HCEC 1CT (cell line): ENCODE measurements at places on chromosomes 6 and 20.
A peak's percentile ranks its signal among the peaks of the same experiment; 100 is the strongest.

DNA sequence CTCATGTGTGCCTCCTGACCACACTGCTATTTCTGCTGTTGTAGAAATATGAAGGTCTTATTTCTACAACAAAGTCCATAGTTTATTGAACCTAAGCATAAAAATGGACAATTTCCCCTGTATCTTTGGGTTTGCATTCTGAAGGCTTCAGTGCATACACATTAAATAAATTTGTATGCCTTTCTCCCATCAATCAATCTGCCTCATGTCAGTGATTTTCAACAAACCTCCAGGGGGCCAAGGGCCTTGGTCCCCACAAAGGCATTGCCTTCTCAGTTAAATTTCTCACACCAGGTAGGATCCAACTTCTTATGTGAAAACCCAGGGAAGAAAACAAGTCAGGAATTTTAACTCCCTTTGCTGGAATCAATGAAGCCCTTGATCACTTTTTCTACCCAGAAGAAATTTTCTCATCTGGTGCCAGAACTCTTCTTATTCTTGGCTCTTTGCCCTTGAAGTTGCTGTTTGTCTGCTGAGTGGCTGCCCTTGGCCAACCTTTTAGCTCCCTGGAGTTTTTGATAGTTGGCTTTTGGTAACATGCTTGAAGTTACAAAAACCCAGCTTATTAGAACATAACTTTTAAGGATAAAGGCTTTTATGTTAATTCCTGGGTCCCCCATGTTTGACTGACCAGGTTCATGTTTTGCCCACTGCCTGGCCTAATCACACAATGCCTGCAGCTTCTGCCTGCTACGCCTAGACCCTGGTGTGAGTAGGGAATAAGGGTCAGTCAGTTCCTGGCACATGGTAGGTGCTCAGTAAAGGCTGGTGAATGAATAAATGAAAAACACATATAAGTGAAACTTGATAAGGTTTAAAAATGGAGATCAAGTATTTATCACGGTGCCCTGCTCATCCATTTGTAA is 37.0 kb downstream of the SHLD1 start:
- peak; percentile 41 for DNase-seq

DNA sequence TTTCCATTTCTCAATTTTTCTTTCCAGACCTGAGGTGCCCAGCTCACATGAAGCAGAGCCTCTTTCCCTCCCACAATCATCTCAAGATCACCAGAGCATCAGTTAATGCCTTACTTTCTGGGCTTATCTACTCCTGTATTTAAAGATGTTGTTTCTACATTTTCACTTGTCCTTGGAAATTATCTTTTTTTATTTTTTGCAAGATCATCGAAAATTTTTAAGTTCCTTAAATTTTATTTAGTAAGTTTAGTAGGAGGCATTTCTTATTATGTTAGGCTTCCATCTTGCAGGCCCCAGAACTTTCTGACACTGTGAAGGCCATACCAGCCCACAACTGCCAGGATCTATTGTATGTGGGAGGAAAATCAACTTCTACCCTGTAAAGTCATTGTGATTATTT is 466.0 kb downstream of the PRKN start:
- DNase-seq: no peak

- DNase-seq: no peak
These were observed 151.8 kb upstream of the HEY2 start for GRCh38 chr6:125597411-125598253.

GRCh38 chr6:43986177-43986825 is 141.0 kb downstream of the MRPL14 start:
- no peak for DNase-seq

- DNase-seq: peak; percentile 5
These were observed 81.2 kb upstream of the VSTM2L start for GRCh38 chr20:37821696-37822095.

GRCh38 chr6:390914-391558 is 516 bp upstream of the IRF4 start:
- DNase-seq: no peak

- peak; percentile 51 for DNase-seq
These were observed 90.0 kb upstream of the IFNGR1 start for GRCh38 chr6:137309078-137309762.

- no peak for DNase-seq
These were observed 37.3 kb downstream of the MRS2 start for GRCh38 chr6:24439858-24440539.

DNA sequence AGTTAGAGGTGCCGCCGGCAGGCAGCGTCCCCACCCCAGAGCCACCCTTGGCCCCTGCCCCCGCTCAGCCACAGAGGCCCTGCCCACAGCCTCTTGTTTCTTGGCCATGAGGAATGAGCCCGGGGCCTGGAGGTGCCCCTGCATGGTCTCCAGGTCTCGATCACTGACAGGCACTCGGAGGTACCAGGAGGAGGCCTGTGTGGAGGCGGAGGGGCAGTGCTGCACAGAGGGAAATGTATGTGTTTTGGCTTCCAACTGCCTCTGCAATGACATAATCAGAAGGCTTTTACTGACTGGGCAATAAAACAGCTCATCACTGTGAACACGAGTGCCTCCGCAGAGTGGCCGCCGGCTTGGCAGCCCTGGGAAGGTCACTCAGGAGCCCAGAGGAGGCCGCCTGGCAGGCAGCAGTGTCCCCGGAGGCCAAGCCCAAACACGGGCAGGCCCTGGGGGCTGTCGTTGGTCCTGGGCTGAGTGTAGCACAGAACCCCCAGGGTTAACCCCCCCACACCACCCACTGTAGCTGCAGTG is 61.1 kb upstream of the GATA5 start:
- no peak for DNase-seq

DNA sequence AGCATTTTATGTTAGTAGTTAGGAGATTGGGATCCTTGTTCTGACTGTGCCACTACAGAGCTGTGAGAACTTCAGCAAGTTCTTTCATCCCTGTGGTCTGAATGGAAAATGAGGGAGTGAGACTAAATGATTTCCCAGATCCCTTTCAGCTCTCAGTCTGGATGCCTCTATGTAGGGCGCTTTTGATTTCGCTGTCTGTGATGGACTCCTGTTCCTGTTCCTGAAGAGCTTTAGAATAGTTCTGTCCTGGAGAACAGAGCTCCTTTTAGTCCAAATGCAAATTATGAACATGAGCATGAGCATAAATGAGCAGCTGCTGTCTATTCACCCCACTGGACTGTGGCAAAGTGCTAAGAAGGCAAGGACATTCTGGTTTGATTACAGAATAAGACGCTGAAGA is 61.4 kb upstream of the NT5E start:
- no peak for DNase-seq

- DNase-seq: no peak
These were observed 2.7 kb upstream of the TBC1D22B start for GRCh38 chr6:37254881-37255280.

DNA sequence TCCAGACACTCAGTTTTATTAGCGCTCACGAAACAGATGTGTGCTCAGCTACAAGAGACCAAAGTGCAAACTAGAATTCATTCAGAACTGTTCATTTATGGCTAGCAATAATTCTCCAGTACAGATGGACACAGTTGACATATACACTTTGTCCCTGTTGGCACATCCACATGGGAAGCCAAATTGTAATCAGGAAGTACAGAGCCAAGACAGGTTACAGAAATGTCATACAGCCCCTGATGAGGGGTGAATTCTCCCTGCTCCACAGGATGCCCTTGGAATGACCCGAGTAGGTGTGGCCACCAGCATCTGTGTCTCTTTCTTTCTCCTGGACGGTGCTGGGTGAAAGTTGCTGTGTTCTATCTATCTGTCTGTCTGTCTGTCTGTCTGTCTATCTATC is 7.6 kb downstream of the DHX35 start:
- DNase-seq: peak; percentile 38

- no peak for DNase-seq
These were observed 9.5 kb upstream of the FKBPL start for GRCh38 chr6:32139590-32139989.

DNA sequence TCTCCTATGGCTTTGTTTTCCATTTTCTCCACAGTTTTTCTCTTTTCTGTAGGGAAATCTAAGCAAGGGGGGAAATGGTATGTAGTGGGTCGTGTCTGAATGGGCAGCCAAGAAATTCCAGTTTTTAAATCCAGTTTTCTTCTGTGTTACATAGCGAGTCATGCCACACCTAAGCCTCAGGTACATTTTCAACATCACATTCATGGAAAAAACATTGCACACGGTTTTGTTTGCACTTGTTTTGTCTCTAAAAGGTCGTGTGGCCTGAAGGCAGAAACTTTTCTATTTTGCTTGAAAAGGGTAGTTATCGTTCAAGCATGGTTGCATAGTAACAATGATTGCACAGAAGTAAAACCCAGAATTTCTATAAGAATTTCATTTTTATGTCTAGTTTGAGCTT is 70.5 kb downstream of the MOXD1 start:
- no peak for DNase-seq

GRCh38 chr6:125013938-125014660 is 51.9 kb downstream of the RNF217 start:
- DNase-seq: peak; percentile 80

DNA sequence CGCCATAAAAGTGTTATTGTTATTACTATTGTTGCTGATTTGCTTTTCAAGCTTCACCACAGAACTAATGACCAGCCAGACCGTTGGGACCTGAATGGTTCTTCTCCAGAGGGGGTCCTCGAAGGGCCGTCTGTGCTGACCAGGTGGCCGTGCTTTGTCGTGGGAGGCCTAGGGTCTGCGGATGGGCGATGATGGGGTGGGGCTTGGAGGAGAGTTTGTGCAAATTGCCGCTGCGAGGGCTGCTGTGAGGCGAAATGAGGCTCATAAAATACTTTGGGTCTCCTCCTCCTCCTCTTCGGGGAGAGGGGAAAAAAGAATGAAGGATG is 6.0 kb upstream of the ZBTB22 start:
- DNase-seq: no peak

DNA sequence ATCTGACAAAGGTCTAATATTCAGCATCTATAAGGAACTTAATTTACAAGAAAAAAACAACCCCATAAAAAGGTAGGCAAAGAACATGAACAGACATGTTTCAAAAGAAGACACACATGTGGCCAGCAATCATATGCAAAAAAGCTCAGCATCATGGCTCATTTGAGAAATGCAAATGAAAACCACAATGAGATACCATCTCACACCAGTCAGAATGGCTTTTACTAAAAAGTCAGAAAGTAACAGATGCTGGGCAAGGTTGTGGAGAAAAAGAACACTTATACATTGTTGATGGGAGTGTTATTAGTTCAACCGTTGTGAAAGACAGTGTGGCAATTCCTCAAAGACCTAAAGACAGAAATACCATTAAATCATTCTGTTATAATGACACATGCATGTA is 289.9 kb upstream of the MMS22L start:
- DNase-seq: no peak

DNA sequence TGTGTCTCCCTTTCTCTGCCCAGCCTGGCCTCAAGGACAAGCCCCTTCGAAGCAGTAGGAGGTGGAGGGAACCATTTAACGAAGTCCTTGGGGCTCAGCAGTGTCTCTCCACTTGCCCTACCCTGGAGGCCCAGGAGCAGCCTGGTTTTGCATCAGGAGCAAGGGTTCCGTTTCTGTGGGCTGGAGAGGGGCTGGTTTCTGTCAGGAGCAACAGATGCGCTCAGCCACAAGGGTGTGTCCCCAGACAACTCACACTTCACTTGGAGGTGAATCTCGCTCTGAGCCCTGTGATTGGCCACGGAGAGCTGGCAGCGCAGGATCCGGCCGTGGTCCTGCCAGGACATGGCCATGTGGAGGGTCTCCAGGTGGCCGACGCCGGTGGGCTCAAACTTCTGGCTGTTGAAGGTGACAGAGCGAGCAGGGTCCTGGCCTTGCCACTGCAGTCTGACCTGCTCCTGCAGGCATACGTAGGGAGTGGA is 6.9 kb downstream of the SIGLEC1 start:
- DNase-seq: no peak

- no peak for DNase-seq
These were observed 23.2 kb upstream of the FAM135A start for GRCh38 chr6:70390067-70390466.

GRCh38 chr20:57092112-57092899 is 174.1 kb downstream of the BMP7 start:
- no peak for DNase-seq

DNA sequence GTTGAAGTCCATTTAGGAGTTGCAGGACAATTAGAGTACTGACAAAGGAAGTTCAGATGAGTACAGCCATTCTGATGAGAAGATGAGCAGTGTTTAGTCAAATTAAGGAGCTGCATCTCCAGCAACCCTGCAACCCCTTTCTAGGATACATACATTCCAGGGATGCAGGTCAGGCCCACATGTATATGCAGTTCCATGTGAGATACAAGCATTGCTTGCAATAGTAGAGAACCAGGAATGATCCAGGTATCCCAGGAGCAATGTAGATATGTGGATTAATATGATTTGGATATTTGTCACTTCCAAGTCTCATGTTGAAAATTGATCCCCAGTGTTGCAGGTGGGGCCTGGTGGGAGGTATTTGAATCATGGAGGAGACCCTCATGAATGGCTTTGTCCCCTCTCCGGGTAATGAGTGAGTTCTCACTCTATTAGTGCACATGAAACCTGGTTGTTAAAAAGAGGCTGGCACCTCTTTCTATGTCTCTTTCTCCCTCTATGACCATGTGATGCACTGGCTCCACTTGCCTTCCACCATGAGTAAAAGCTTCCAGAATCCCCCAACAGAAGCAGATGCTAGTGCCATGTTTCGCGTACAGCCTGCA is 6.4 kb downstream of the HLA-DPA1 start:
- DNase-seq: no peak

DNA sequence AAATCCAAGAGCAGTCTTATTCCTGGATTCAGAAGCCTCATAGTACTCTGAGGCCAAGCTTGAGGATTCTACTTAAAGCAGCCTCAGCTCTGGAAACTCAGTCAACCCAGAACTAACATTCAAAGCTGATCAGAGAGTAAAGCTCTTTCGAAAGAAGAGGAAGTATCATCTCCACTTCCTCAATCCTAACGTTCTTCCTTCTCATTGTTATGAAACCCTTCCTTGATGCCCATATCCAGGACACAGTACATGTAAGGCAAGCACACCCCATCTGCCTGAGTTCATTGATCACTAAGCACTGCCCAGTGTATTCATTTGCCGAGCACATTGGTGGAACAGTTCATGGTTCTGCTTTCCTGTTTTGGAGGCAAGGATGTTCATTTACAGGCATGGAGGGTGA is at the start of gene IPCEF1:
IPCEF1 (minus strand) TSS at position 114 of the 400 bp plus-strand sequence. CDS start 90,856 bp downstream, outside the sequence.
- DNase-seq: no peak

GRCh38 chr6:85594197-85594930 is 706 bp upstream of the SNX14 start:
- peak; percentile 37 for DNase-seq

DNA sequence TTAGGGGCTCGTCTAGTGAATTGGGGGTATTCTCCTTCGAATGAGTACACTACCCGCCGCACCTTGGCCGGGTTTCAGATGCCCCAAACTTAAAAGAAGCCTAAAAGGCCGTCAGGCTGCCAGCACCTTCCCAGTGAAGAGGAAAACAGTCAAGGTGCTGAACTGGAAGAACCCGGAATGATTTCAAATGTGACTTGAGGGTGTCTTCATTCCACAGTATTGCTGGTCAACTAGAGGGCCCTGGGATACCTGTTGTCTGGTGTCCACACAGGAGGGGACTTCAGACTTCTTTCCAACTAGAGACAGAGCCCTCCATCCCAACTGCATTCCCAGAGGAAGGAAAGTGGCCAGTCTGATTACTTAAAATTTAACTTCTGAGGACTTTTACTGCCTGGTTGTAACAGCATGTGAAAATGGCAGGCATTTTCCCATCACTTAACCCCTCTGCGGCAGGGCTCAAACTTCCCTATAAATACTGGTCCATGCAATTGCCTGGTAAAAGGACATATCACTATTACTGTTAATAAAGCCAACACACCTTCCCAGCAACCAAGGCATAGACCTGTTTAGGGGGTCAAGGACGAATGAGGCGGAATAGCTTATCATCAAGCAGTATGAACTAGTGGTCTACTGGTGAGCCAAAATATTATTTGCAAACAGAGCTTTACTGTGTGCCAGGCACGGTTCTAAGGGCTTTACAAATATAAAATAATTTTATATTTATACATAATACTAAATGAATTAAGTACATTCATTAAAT is 651 bp upstream of the SAMHD1 start:
- no peak for DNase-seq
